Germinal center (tissue), 1 donor: ENCODE measurements at places on chromosomes 2 and 18.
A peak's percentile ranks its signal among the peaks of the same experiment; 100 is the strongest.

DNA sequence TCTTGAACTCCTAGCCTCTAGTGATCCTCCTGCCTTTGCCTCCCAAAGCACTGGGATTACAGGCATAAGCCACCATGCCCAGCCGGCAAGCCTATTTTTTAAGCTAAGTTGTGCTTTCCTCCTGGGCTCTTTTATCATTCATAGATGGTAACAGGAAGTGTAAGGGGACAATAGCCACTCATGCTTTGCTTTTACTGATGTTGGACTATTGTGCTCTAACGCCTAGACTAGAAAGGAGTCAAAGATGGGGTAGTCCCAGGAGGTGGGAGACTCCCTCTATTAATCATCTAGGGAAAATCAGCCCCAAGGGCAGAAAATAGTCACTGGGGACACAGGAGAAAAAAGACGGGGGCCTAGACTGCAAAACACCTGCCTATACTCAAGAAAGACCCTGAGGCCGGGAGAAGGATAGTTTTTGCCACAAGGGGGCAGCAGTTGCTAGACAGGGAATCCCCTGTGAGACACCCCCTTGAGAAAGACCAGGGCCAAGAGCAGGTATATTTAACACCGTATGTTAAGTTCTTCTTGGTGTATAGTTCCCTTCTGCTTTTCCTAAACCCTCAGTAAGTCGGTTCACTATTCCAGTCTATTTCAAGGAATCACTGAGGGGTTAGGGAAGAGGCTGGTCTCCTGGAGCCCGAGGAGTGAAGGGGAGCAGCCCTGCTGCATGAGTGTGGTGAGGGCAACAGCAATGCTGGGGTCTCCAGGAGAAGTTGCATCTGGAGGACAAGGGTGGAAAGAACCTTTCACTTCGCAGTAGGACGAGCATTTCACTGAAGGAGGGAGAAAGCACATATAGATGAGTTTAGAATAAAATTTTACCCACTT, 2.1 kb upstream of the CXCR1 start:
- peak; percentile 73 for DNase-seq

GRCh38 chr2:190929919-190930318, 49.3 kb downstream of the GLS start:
- DNase-seq = no peak

DNA sequence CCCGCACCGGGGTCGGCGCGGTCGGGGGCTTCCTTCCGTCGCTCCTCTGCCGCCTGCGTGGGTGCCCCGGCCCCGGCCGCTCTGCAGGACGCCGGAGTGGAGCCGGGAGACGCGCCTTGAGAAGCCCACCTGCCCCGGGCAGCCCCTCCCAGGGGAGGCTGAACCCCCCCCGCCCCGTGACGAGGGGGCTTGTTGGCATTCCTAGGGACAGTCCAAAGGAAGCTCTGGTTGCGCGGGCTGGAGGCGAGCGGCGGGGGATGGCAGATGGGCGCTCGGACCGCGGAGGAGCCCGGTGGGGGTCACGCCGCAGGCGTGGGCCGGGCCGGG, 133.5 kb upstream of the MGAT5 start:
- no peak for DNase-seq

- DNase-seq = no peak
Observed at GRCh38 chr2:159976527-159977160, 85.8 kb downstream of the PLA2R1 start.

GRCh38 chr2:226760412-226761194, 39.0 kb downstream of the IRS1 start:
- no peak for DNase-seq

GRCh38 chr2:142100139-142100873, 30.5 kb downstream of the LRP1B start:
- no peak for DNase-seq
